ENCODE measurements at places on chromosomes 11 and 22.

- DNase-seq = no peak
Measured at GRCh38 chr11:130455483-130456127, 7.2 kb downstream of the ADAMTS15 start.

DNA sequence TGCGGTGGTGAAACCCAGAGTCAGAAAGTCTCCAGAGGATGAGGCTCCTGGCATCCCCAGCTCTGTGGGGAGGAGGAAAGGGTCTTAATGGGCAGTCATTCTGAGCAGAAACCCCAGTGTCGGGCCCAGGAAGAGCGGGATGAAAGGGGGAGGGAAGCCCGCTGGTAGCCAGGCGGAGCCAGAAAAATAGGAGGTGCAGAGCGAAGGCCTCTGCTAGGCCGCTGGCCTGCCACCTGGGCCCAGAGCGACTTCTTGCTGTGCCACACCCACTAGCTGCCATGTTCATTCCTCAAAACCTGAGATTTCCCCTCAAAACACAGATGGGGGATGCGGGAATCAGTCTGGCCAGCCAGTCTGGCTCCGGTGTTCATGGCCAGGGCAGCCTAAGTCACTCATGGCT, 650 bp upstream of the POU2AF3 start:
- DNase-seq = no peak

- DNase-seq = no peak
Measured at GRCh38 chr11:8612522-8612921, 18.5 kb upstream of the STK33 start.

- DNase-seq = no peak
Measured at GRCh38 chr11:45475173-45475572, 189.0 kb upstream of the SYT13 start.

DNA sequence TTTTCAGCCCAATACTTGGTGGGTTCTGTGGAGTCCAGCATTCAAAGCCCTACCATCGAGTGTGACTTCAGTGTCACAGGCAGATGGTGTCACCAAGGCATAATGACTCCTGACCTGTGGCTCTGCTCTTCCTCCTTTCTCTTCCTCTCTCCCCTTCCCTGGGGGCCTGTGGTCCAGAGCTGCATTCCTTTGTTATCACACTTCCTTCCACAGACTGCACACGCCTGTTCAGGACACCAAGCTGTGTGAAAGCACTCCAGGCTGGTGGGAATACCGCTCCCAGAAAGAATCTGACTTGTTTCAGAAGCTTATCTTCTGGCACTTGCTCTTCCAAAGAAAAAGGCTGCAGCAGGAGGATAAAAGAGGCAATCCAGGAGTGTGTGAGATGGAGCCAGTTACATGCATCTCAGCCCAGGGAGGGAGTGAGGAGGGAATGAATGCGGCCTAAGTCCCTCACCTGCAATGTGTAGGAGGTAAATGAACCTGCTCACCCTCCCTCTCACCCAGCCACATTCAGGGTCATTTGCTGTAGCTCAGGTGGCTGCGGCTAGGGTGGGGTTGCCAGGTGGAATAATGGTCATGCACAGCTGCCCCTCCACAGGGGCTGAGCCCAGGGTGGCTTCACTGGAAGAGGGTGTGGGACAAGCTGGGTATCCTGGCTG, 79.3 kb downstream of the ADAMTS15 start:
- DNase-seq = no peak

DNA sequence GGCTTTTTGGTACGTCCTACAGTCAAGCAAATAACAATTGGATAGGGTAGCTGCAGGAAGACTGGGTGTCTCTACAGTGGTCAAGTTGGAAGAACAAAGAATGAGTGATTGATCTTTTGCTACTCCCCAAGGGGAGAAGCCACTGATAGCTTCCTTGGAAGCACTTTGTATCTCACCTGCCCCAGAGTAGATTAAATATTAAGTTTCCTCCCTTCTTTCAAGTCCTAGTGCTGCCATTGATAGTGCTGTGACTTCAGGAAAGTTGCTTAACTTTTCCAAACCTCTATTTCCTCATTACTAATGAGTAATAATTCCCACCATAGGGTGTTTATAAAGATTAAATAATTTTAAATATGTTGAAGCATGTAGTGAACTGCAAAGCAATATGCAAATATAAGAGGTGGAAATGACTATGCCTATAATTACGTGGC, 35.6 kb upstream of the EHF start:
- DNase-seq = no peak

GRCh38 chr22:19109198-19110063, 12.8 kb downstream of the DGCR2 start:
- DNase-seq = no peak

- no peak for DNase-seq
Measured at GRCh38 chr11:27395556-27396258, 32.7 kb upstream of the CCDC34 start.

GRCh38 chr11:108871152-108871551, 206.3 kb downstream of the DDX10 start:
- DNase-seq = no peak

DNA sequence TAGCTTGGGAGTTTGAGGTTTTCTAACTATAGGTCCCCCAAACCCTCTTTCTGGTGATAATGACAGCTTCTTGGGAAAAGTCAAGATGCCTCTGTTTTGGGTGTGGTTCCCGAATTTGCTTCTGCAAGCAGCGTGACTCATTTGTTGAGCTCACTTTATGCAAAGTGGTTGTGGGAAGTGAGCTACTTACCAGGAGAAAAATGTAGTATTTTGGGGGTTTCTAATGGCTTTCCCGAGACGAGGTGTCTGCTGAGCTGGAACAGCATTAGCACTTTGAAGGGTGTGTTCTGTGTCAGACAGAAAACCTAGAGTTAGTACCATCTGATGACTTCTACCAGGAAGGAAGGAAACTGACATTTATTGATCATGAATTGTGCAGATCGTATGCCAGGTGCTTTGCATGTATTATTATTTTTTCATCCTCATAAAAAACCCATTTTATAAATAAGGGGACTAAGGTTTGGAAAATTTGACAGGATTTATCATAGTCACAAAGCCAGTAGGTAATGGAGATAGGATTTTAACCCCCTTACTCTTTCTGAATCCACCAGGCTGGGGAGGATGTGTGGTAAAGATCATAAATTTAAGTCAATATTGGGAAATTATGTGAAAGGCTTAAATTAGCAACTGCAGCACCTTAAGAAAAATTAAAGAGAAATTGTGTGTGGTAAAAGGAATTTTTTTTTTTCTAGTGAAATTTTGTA, 108.8 kb upstream of the CD44 start:
- no peak for DNase-seq

- no peak for DNase-seq
Measured at GRCh38 chr11:76689313-76690260, 19.0 kb upstream of the LRRC32 start.

GRCh38 chr11:24903555-24903954, 406.7 kb downstream of the LUZP2 start:
- DNase-seq = no peak

DNA sequence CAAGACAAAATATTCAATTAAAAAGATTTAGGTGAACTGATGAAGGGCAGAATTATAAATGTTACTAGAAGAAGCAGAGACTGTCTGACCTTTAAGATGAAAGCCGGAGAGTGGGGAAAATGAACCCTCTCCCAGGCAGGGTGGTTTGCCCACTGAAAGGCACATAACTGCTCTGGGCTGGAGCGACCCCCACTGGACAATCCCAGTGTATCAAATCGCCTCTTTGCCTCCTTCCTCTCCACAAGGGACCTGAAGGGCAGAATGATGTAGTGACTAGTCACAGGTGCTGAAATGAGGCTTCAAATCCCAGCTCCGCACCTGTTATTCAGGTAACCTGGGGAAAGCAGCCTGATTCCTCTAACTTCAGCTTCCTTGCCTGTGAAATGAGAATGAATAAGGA, 69.0 kb downstream of the EFCAB6 start:
- no peak for DNase-seq

DNA sequence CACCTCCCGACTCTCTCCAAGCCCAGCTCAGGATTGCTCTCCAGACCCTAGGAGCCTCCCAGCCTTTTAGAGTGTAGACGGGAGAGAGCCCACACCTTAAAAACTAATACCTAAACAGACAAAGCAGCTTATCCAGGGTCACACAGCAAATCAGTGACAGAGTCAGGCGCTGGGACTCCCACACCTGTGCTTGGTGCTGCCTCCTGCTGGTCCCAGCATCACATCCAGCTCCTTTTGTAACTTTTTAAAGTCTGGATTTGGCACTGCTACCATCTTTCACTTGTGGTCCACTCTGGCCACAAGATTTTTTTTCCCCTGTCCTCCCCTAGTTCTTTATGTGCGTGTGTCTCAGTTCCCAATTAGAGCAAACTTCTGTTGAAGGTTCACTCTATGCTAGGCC, 4.7 kb downstream of the ANO1 start:
- no peak for DNase-seq

DNA sequence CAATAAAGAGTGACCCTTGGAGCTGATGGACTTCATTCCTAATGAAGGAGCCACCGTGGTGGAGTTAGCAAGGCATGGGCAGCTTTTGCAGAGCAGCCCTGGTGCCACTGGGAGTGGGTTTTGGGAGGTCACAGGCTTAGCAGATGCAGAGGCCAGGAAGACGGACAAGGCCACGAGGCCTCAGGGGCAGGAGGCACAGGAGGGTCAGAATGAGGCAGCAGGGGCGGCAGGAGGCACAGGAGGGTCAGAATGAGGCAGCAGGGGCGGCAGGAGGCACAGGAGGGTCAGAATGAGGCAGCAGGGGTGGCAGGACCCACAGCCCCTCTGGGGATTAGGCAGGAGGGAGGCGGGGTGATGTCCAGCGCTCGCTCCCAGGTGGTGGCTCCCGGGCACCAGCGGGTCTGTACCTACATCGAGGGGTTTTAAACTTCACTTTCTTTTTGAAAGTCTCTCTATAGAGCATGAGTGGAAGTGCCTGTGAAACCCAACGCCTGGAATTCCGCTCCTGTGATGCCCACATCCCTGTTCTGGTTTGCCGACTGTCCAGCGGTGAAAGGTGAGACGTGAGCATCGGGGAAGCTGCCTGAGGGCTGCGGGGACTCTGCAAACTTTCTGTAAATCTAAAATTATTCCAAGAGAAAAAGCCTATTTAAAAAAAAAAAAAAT, 521.6 kb downstream of the BRD1 start:
- no peak for DNase-seq

GRCh38 chr11:12547953-12548650, 126.1 kb upstream of the TEAD1 start:
- no peak for DNase-seq

GRCh38 chr22:30416403-30416802, 9.2 kb upstream of the MTFP1 start:
- no peak for DNase-seq

DNA sequence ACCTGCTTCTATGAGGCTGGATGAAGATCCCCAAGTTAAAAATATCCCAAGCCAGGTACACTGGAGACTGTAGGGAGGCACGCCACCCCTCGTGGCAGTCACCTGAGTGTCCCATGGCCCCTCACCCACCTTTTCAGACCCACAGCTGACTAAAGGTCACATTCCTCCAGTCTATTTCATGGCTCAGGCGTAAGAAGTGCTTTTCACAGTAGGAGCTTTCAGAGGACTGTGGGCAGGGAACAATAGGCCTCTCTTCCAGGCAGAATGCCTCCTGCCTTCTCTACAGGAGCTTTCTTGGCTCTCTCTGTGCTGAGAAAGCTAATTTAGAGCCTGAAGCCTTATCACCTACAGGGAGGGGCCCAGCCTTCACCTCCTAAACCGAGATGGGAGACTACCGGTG, 73.8 kb downstream of the C11orf58 start:
- DNase-seq = no peak

- DNase-seq = no peak
Measured at GRCh38 chr11:130550984-130551383, 102.5 kb downstream of the ADAMTS15 start.

- DNase-seq = peak; percentile 20
Measured at GRCh38 chr11:72222106-72222891, 2.3 kb upstream of the INPPL1 start.

DNA sequence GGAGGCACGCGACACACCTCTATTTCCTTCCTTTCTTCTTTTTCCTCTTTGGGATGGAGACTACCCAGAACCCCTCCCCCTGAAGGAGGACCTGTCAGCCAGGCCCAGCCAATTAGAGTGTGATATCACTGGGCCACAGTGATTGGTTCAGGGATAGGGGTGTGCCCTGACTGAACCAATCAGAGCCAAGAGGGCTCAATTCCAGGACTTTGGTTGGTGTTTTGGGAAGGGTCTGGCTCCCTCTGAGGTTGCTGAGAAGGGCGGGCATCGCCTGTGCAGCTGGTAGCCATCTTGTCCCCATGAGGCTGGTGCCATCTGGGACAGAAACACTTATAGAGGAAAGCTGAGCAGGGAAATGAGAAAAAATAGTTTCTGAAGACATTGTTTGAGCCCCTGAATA, 71.4 kb downstream of the CHST1 start:
- no peak for DNase-seq

DNA sequence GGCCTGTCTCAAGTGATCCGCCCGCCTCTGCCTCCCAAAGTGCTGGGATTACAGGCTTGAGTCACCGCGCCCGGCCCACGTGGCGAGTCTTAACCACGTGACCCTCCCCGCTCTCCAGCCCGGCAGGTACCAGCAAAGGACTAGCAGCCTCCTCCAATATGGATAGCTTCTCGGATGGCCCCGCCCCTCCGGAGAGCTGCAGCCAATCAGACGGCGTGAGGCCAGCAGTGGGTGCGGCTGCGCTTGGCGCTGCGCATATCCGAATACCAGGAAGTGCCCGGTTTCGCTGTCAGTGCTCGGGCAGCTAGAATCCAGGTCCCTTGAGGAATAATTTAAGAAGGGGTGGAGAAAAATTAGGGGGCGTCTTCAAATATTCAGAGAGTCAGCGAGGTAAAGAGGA, 14.7 kb upstream of the PISD start:
- peak; percentile 81 for DNase-seq

DNA sequence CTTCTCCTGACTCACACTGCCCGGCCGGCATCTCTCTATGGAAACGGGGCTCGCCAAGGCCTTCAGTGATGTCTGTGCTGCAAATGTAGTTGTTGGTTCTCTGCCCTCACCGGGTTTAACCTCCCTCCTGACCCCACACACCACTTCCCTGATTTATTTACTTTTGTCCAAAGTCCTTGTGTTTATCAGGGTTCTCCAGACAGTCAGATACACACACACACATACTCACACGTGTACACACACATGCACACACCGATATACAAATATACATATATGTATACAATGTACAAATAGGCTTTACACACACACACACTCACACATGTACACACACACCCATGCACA, 647.0 kb downstream of the BRD1 start:
- DNase-seq = no peak

DNA sequence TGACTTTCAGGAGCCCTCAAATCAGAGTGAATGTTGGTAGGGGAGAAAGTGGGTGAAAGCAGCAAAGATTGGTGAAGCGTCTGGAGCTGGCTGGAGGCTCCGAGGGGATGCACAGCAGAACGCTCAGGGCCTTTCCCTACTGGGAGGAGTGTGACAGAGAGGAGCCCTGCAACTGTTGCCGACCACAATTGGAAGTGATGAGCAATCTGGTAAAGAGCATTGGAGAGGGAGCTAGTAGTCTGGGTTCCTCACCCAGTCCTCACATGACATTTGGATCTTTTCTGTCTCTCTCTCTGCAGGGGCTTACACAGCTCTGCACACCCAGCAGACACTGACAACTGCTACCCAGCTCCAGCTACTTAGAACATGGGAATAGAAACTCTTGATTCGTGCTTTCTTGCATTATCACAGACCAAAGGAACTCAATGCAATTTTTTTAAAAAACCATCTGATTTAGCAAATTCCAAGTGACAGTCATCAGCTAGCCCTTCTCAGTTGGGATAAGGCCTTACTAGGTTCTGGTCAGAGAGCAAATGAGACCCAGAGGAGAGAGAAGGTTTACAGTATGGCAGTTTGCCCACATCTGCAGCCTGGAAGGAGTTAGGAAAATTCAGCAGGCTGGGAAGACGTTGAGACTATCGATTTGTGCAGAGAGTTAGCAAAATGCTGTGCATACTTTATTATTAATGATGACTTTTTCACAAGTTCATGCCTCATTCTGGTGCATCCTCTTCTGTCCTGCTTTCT, 278.0 kb upstream of the PLET1 start:
- no peak for DNase-seq
